ENCODE measurements at places on chromosomes 12 and 14.

DNA sequence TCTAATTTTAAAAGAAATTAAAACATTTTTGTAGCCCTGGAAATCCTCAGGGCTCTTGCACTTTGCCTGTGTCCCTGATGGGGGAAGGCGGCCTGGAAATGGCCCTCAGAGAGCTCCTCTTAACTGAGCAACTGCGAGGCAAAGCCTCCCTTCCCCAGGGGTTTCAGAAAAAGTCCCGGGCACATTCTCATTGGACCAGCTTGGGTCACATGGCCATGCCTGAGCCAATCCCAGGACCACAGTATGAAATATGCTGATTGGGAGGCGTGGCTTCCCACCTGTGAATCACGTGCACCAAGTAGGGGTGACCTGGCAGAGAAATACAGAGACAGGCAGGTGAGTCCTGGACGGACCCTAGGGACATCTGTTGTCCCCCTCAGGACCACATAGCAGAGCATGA lies 90.4 kb upstream of the SFSWAP start:
- DNase-seq, result no peak

DNA sequence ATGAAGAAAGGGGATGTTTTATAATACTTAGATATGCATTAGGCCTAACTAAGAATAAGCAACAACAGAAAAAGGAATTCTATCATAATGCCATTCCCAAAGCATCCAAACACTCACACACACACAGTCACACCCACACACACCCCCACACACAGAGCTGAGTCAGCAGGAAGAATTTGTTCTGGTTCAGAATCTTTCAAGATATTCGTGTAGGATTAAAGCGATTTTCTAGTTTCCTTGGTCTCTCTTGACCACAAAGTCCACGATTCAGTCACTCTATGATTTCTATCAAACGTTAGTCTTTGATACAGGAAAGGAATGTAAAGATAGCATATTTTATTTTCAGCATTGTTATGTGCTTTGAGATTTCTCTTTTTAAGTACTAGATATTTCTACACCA lies 382.6 kb upstream of the DCN start:
- no peak for DNase-seq

DNA sequence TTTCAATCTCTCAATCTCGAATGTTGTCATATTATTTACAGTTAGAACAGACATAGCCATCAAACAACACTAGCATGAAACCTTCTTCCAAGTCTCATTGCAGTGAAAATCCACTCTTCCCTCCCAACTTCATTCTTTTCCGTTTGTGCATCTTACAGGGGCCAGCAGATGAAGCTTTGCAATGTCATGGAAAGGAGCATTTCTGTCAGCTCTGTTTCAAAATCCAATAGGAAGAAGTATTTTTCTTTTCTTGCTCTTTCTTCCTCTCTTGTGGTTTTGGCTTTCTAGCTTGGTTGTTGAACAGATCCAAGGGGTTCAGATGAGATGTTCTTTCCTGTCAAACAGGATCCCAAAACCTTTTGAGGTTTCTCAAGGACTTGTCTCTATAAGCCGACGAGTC lies 416.6 kb downstream of the AEBP2 start:
- DNase-seq, result no peak

DNA sequence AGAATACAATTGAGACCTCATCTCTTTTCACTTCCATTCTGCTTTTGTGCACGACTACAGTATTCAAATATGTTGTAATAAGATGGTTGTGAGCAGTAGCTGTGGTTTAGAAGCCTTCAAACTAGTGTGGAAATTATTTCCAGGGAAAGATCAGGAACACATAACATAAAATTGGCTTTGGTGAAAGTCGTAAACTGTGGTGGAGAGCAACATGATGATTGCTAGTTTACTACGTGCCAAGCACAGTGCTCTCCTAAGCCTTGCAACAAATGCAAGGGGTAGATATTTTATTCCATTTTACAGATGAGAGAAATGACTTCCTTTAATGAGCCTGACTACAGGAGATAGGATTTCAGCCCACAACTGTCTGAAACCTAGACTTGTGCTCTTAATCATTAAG lies 172.4 kb upstream of the LMNTD1 start:
- DNase-seq, result no peak

- DNase-seq, result peak; percentile 88
Observed at GRCh38 chr14:36671149-36671548, 9.5 kb downstream of the PAX9 start.

DNA sequence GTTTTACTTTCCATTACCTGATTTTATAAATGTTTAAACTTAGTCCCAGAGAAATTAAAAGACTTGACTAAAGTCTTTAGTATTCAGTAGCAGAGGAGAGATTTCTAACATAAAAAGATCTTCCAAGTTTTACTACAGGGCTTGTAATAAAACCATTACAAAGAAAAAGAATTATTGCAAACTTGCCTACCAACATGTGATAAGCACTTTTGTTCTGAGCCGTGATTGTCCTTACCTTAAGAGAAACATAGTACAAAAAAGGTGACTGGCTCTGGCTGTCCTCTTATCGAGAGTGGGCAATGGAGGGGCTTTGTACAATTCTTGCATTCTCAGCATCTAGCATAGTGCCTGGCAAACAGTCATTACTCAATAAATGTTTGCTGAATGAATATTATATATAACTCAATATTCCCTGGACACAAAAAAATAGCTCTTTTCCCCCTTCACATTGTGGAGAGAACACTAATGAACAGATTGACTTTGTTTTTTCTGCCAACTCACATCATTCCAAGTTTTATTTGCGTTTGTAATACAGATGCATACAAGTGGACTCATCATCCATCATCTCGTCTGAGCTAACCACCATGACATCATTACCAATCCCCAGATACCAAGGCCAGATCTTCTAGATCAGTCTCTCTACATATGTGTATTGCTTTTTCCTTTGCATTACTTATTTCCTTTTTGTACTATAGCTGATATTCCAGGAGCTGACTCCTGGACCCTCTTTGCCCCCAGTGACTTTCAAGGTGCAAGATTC lies 192.8 kb upstream of the EEA1 start:
- DNase-seq, result no peak

DNA sequence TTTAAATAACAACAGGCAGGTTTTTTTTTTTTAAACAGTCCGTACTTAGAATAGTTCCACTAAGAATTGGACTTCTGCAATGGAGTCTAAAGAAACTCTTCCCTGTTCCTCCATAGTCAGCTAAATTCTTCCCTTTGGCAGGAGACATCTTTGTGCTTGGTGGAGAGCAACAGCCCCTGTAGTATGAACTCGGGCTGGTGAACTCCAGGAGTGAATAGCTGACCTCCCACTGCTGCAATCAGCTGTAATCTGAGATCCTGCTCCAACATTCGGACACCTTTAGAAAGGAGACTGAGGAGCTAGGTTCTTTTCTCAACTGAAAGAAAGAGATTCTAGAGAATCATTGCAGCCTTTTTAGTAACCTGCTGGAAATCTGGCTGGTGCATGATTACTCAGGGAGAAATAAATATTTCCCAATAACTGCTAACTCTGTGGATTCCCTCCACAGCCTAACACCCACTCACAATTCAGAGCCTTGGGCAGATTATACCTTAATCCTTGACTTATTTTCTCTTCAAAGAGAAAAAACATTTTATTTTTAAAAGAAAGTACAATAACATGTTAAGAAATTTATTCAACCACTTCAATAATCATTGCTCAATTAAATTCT lies 25.6 kb upstream of the DBX2 start:
- no peak for DNase-seq

- DNase-seq, result no peak
Observed at GRCh38 chr14:39957290-39957689, 525.1 kb upstream of the FBXO33 start.

- DNase-seq, result no peak
Observed at GRCh38 chr14:77470224-77470870, 12.5 kb downstream of the AHSA1 start.

GRCh38 chr14:51139121-51139681 lies 44.3 kb upstream of the TRIM9 start:
- no peak for DNase-seq

DNA sequence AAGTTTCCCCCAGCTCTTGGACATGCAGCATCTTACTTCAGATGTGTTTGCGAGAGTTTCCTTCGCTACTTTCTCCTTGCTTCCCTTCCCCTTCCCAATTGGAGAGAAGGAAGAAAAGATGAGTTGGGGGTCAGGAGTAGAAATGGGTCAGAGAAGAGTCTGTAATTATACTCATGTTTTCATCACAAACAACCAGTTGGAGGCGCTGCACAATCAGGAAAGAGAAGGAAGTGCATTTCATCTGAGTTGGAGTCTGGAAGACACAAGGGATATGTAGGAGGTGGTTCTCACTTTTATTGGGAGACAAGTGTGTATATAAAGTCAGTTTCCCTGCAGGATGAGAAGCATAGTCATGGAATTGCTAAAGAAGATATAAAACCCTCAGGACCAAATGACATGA lies 31.3 kb upstream of the VSX2 start:
- DNase-seq, result no peak

DNA sequence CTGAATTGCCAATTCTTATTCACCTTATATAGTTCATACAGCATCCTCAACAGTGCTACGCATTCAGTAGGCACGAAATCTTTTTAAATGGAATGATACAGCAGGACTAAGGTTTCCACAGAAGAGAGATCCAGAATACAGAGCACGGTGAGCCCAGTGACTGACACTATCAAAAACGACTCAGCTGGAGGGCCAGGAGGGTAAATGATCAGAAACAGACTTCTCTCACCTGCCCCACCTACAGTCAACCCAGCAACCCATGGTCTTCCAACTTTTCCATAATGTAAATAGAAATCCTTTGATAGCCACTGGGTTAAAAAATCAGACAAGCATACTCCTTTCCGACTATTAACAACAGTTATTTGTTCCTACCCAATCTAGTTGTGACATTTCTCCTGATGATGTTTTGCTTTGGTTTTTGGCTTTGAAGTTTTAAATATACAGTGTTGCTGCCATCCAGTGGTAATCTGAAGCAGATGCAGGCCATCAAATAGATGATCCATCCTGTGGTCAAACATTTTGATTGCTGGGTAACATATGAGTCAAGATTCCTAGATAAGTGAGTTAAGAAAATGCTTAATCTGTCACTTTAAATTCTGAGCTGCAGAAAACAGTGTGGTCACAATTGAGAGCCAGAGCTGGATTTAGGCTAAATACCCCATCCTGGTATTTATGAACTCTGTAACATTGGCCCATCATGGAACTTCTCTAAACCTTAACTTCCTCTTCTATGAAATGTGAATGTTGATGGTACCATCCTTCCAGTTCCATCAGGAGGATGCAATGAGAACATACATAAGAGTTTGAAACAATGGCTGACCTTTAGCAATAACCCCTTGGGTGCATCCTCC lies 42.0 kb downstream of the GPHB5 start:
- peak; percentile 91 for DNase-seq

DNA sequence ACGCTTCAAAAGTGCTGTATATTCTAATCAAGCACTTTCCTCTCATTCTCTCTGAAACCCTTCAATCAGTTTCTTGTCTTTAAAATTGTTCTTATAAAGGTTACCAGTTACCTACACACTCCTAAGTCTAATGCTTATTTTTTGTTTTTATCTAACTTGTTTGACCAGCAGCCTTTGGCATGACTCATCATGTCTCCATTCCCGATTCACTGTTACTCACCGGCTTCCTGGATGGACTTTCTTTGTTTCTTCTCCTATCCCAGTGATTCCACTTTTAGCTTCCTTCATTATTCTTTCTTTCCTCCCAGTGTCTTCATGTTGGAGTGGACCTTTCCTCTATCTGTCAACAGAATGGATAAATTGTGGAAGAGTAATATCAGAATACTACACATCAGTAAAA lies 368.6 kb upstream of the CCDC196 start:
- DNase-seq, result no peak

DNA sequence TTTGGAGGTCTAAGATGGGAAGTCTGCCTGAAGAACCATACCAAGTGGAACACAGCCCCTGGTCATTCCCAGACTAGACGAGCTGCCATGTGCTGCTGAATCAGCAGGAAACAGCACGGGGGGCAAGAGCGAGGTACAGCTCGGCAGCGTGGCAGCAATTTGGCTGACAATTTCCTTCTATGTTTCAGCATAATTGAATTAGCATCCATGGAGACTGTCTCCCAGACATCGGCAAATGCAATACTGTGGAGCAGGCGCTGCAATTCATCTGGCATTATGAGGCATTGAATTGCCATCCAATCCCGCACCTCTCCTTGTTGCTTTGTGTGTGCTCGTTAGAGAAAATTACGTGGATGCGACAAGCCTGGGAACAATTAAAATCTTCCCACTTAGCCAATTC lies 46.0 kb upstream of the CCDC60 start:
- peak; percentile 59 for DNase-seq

- DNase-seq, result no peak
Observed at GRCh38 chr12:110105986-110106385, 18.2 kb upstream of the IFT81 start.

DNA sequence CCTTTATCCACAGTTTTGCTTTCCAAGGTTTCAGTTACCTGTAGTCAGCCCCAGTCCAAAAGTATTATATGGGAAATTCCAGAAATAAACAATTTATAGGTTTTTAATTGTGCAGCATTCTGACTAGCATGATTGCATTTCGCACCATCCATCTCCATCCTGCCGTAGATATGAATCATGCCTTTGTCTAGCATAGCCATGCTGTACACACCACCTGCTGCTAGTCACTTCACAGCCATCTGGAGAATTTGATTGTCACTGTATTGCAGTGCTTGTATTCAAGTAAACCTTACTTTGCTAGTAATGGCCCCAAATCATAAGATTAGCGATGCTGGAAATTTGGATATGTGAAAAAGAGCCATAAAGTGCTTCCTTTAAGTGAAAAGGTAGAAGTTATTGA lies 36.0 kb downstream of the MUCL1 start:
- peak; percentile 60 for DNase-seq

- DNase-seq, result no peak
Observed at GRCh38 chr12:131561891-131562684, 148.8 kb upstream of the SFSWAP start.

- peak; percentile 23 for DNase-seq
Observed at GRCh38 chr14:76918782-76919394, 92.7 kb downstream of the LRRC74A start.

GRCh38 chr12:126487431-126487980 lies 1422.3 kb downstream of the AACS start:
- DNase-seq, result no peak

- no peak for DNase-seq
Observed at GRCh38 chr14:102074415-102074964, 12.4 kb downstream of the HSP90AA1 start.

GRCh38 chr14:53814392-53814791 lies 142.2 kb downstream of the BMP4 start:
- no peak for DNase-seq

DNA sequence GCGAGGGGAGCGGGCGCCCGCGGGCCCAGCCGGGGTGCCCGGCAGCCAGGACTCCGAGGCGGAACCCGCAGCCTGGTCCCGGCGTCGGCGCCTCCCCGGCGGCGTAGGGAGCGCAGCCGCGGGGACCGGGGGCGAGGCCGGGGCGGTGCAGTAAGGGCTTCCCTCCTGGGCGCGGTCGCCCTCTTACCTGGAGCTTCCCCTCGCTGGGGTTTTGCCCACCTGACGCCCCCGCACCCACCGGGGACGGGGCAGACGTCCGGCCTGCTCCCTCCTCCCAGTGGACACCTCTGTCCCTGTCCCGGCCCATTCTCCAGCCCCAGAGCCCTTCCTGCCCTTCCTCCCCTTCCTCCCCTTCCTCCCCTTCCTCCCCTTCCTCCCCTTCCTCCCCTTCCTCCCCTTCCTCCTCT lies 413 bp upstream of the TUBA1C start:
- no peak for DNase-seq

GRCh38 chr14:69034612-69035262 lies 55.6 kb upstream of the ACTN1 start:
- DNase-seq, result no peak

- DNase-seq, result no peak
Observed at GRCh38 chr12:2429032-2429431, 365.7 kb upstream of the FKBP4 start.

Measured in NCI-H748 treated with DMSO at 0.1 percent for 48 hours (cell line).